ENCODE measurements at places on chromosomes 4 and X.

DNA sequence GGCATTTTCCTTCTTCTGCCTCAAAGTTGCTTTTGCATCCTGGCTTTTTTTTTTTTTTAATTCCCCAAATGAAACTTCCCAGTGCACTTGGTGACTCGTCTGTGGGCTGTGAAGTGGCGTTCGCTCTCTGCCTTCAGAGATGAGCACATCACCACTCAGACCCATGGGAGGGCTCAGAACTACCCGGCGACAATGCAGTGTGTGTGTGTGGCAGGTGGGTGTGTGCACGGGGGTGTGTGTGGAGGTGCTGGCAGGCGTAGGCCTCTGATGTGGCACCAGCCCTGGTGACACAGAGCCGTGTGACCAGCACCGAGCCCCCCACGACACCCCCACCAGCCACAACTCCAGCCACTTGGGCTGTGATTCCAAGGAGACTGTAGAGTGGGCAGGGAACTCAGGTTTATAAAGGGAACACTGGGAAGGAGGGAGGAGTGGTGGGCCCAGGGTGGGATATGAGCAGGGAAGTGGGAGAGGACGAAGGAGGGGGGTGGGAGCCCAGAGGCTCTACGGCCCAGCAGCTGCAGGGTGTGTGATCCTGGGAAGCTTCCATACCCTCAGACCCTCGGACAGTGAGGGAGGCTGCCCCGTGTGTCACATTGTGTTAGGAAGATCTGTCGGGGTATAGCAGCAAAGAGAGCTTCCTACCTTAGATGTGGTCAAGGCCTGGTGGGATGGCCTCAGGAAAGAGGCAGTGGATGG, 6.0 kb upstream of the WFS1 start:
- DNase-seq: no peak

DNA sequence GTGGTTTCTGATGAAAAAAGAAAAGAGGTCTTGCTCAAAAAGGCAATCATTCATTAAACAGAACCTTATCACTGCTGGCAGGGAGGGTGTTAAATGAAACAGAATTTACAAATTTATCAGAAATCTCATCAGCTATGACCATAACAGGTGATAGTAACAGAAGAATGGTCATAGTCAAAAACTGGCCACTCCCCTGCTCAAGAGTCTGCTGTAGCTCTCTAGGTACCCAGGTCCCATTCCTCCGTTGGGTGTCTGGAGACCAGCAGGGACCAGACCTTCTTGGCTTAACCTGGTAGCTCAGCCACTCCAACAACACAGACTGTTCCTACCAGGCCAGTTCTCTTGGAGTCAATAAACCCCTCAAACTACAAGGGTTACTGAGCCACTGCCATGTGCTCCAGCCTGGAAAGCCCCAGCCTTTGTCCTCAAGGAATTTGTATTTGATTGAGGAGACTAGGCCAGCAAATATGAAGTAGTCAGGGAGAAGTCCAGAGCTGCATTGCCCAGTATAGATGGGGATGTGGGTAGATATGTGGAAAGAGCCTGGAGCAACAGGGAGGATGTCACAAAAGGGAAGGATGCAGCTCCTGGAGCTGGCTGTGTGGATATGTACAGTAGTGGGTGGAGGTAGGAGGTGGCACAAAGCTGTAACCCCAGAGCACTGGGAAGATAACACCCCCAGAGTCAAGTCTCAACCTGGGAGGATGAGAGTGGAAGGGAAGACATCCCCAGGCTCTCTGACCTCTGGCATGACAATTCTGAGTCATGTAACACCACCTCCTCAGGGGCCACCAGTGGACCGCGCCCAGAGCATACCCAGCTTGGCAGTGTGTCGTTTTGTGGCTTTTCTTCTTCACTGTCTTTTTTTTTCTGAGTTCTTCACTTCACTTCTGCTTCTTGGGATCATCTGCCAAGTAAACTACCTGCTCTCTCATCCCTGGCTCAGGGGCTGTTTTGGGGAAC, 21.9 kb downstream of the RASL11B start:
- DNase-seq: no peak

- DNase-seq: peak; percentile 77
These were observed 158.3 kb downstream of the CPE start for GRCh38 chr4:165537028-165537648.

GRCh38 chr4:114527637-114528036, 71.0 kb upstream of the UGT8 start:
- DNase-seq: no peak

- DNase-seq: no peak
These were observed 11.7 kb downstream of the RNF4 start for GRCh38 chr4:2480649-2481048.

- DNase-seq: peak; percentile 32
These were observed 5.8 kb downstream of the HERC3 start for GRCh38 chr4:88597970-88598660.

DNA sequence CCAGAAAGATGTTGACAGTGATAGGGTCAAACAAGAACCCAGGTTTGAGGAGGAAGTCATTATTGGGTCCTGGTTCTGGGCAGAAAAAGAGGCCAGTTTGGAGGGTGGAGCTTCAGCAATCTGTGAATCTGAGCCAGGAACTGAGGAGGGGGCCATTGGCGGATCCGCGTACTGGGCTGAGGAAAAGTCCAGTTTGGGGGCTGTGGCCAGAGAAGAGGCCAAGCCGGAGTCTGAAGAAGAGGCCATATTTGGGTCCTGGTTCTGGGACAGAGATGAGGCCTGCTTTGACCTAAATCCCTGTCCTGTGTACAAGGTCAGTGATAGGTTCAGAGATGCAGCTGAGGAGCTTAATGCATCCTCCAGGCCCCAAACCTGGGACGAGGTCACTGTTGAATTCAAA, 3.7 kb downstream of the GPRASP2 start:
- no peak for DNase-seq

GRCh38 chrX:73028876-73029275, 26.1 kb downstream of the PABPC1L2B start:
- DNase-seq: no peak

DNA sequence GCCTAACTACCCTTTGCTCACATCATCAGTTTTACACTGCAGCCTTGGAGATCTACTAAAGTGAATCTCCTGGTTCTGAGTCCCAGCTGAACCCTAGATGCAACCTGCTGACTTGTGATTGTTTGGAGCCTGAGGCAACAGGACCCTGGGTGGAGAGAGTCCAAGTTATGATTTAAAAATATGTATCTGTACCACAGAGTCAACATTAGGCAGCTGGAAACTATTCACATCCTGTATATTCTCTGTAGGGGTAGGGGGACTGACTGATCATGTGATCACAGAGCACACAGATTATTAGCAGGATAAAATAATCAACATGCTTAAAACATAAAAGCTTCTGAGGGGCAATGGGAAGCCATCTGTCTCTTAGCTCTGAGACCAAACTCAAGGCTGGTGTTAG, 52.1 kb downstream of the CT47B1 start:
- no peak for DNase-seq

- peak; percentile 43 for DNase-seq
These were observed 49.6 kb downstream of the MAP7D2 start for GRCh38 chrX:20066968-20067708.

GRCh38 chrX:56310581-56310980, 78.4 kb downstream of the KLF8 start:
- no peak for DNase-seq

GRCh38 chr4:74357965-74358364, 7.0 kb upstream of the EREG start:
- no peak for DNase-seq
